ENCODE measurements at places on chromosomes 4 and X. TPM values are rescaled to one million over a fixed set of nuclear protein-coding genes. Genes with fewer than 3 reads are reported as not detected.

DNA sequence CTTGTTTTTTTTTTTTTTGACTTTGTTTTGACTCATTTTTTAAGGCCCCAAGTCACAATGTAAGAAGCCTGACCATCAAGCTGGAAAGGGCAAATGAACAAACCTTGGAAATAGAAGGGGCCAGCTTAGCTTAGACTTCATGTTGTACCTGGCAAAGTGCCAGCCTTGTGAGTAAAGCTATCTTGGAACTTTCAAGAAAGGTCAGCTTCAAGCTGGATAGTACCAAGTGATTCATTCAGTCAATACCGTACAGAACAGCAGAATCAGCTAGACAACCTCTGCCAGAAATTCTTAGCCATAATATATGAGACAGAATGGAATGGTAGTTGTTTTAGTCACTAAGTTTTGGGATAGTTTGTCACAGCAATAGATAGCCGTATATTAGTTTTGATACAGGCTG, 1492.2 kb upstream of the TENM3 start:
- no peaks in the 10 kb centered on the region for H3K4me1 ChIP-seq
- no peak overlapping the region for H3K4me3 ChIP-seq
- H3K27ac ChIP-seq: no peak overlapping the region
- no peaks in the 10 kb centered on the region for H3K36me3 ChIP-seq

DCAF8L2 gene
- total RNA-seq: not detected

SUPT20HL1 gene
- total RNA-seq: not detected

DNA sequence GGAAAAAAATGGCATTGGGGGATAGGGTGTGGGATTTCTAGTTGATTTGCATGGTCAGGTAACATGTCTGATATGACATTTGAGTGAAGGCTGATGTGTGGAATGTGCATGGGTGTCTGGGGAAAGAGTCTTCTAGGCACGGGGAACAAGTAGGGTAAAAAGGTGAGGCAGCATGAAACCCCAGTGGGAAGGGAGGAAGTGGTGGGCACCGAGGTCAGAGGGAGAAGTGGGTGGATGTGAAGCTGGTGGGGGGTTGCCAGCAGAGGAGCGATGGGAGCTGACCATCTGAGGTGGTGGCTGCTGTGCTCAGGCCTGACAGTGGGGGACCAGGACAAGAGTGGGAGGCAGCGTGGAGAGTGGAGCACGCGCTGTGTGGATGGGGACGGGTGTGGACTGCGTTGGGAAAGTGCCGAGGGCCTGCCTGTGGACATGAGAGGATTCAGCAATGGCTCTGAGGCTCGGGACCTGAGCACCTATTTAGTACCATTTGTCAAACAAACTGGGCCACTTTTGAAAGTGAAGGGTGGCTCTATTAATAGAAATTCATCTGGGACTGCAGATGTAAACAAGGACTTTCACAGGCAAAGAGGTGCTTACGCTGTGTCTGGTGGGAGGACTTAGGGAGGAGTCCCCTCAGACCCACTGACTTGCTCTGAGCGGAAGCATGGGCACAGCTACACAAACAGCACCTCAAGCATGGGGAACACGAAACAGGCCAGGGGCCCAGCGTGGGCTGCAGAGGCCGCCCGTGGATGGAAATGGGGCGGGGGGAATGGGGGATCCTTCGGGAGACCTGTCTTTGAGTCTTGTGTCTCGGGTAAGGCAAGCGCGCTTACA, 16.7 kb upstream of the S100P start:
- no peaks in the 10 kb centered on the region for H3K27me3 ChIP-seq
- no peak overlapping the region for H3K4me3 ChIP-seq
- no peak for DNase-seq
- peak overlapping the region; percentile 57 for H3K27ac ChIP-seq
- H3K36me3 ChIP-seq: peaks cover 13% of the 10 kb centered on the region

DNA sequence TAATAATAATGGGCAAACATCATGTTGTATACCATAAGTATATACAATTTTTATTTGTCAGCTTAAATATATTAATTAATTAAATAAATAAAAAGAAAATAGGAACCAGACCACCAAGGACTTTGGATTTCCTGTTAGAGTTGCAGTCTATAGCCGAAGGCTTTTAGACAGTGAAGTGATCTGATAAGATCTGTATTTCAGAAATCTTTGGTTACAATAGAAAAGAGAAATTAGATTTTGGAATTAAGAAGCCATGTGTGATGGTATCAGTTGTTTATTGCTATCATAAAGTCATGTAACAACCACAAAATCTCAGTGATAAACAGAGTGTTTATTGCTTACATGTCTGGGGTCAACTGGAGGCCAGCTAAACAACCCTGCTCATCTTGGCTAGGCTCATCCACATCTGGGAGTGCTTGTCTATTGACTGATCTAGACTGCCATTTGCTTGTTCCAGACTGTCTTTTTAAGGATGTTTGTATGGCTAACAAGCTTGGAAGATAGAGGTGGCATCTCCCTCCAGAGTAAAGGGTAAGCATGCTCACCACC, 142.1 kb upstream of the USP9X start:
- H3K27ac ChIP-seq: no peak overlapping the region
- H3K4me3 ChIP-seq: no peak overlapping the region
- DNase-seq: no peak
- H3K36me3 ChIP-seq: no peaks in the 10 kb centered on the region
- no peaks in the 10 kb centered on the region for H3K27me3 ChIP-seq

MGARP gene
- not detected for total RNA-seq

DNA sequence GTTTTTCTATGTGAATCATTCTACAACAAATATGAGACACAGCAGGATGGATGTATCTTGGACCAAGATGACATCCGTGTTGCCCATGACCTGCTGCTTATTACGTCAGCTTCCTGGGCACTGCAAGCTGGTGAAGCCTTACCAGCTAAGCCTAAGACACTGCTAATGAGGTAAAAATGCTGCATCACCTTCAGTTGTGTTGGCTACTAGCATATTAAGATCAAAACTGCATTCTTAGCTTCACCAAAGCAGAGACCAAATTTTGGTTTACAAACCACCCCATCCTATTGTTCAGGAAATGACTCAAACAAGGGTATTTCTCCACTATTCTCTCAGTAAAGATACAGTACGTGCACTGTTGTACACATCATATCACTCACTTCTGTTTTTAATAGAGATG, 50.3 kb downstream of the MAML3 start:
- DNase-seq: no peak
- peaks cover 24% of the 10 kb centered on the region for H3K4me1 ChIP-seq
- H3K27ac ChIP-seq: no peak overlapping the region
- no peaks in the 10 kb centered on the region for H3K36me3 ChIP-seq

- H3K4me3 ChIP-seq: no peak overlapping the region
- no peaks in the 10 kb centered on the region for H3K4me1 ChIP-seq
- H3K36me3 ChIP-seq: no peaks in the 10 kb centered on the region
- H3K27ac ChIP-seq: no peak overlapping the region
- DNase-seq: no peak
Observed at GRCh38 chrX:20347481-20347880, 80.8 kb upstream of the RPS6KA3 start.

DNA sequence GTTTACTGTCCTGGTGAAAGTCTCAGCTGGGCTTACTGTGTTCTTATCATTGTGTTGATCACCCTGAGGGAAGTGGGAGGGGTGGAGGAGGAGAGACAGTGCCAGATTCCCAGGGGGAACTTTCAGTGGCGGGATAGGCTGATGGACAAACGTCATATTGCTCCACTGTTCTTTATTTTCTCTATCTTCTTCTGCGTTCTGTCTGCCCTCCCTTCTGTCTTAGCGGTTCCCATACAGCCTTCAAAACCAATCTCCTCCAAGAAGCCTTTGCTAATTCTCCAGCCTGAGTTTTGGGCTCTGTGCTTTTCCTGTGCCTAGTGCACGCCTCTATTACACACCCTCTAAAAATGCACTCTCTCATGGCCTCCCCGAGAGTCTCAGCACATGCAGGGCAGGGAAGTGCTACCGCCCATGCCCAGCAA, 448.7 kb upstream of the FAT1 start:
- no peak overlapping the region for H3K27ac ChIP-seq
- no peaks in the 10 kb centered on the region for H3K4me1 ChIP-seq
- H3K4me3 ChIP-seq: no peak overlapping the region
- no peaks in the 10 kb centered on the region for H3K36me3 ChIP-seq
- no peaks in the 10 kb centered on the region for H3K27me3 ChIP-seq

UGT2A1 gene
- total RNA-seq: not detected

DNA sequence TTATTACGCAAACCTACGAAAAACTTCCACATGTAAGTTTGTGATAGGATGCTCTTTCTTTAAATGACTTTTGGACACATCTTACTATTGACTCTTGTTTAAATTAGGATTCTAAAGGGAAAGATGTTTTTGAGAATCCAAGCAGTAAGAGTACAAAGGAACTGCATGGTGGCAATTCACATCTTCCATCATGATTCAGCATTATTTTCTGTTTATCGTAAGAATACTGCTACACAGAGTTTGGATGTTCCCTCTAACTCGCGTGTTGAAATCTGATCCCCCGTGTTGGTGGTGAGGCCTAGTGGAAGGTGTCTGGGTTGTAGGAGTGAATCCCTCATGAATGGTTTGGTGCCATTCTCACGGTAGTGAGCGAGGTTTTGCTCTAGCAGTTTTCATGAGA, 371.8 kb upstream of the FTHL17 start:
- H3K27ac ChIP-seq: no peak overlapping the region
- no peaks in the 10 kb centered on the region for H3K36me3 ChIP-seq
- H3K27me3 ChIP-seq: no peaks in the 10 kb centered on the region
- no peaks in the 10 kb centered on the region for H3K4me1 ChIP-seq

GRCh38 chrX:19593690-19594089, 78.4 kb upstream of the MAP3K15 start:
- no peaks in the 10 kb centered on the region for H3K36me3 ChIP-seq
- no peak for DNase-seq
- H3K4me1 ChIP-seq: peaks cover 14% of the 10 kb centered on the region
- H3K27me3 ChIP-seq: no peaks in the 10 kb centered on the region
- no peak overlapping the region for H3K4me3 ChIP-seq

GRCh38 chr4:163317110-163317509, 15.3 kb downstream of the NPY1R start:
- H3K36me3 ChIP-seq: no peaks in the 10 kb centered on the region
- H3K4me1 ChIP-seq: no peaks in the 10 kb centered on the region
- H3K27me3 ChIP-seq: no peaks in the 10 kb centered on the region
- no peak overlapping the region for H3K4me3 ChIP-seq

DNA sequence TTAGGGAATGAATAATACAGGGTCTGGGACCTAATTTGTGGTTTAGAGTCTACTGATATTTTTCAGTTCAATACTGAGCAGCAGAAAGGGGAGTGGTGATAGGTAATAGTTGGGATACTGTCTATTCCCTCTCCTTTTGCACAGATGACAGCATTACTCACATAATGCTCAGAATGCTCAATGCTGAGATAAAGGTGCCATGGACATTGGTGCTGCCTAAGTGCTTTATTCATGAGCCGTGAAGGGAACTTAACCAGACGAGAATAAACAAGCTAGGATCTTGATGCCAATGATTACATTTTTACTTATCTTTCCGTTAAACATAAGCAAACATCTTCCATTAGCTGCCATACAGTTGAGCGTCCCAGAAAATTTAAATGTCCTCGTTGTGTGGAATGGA, 75.6 kb downstream of the STK32B start:
- no peak overlapping the region for H3K4me3 ChIP-seq
- no peaks in the 10 kb centered on the region for H3K36me3 ChIP-seq
- H3K27ac ChIP-seq: no peak overlapping the region
- H3K27me3 ChIP-seq: no peaks in the 10 kb centered on the region
- H3K4me1 ChIP-seq: no peaks in the 10 kb centered on the region
- no peak for DNase-seq

DNA sequence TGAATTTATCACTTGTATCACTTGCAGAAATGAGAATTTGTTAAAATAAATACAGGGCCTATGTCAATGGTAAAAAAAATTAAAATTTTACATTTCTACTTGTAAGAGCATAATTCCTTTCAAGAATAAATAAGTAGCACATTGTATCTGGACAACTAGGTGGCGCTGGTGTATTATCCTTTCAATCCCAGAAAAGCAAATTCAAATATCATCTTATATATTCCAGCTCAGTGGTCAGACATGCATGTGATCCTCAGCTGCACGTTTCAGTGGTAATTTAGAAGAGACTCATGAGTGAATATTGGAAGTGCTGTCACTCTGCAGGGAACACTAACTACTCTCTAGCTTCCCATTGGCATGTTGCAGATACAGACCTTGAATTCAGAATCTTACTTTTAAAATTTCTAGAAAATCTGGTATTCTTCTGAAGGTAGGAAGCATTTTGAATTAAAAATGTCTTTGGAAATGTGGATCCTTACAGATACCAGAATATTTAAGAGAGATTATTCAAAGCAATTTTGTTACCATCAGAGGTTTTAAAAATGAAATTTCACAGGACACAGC, 1414.7 kb upstream of the TENM3 start:
- no peak overlapping the region for H3K4me3 ChIP-seq
- H3K36me3 ChIP-seq: no peaks in the 10 kb centered on the region
- H3K4me1 ChIP-seq: no peaks in the 10 kb centered on the region
- no peaks in the 10 kb centered on the region for H3K27me3 ChIP-seq
- no peak for DNase-seq
- no peak overlapping the region for H3K27ac ChIP-seq

DNA sequence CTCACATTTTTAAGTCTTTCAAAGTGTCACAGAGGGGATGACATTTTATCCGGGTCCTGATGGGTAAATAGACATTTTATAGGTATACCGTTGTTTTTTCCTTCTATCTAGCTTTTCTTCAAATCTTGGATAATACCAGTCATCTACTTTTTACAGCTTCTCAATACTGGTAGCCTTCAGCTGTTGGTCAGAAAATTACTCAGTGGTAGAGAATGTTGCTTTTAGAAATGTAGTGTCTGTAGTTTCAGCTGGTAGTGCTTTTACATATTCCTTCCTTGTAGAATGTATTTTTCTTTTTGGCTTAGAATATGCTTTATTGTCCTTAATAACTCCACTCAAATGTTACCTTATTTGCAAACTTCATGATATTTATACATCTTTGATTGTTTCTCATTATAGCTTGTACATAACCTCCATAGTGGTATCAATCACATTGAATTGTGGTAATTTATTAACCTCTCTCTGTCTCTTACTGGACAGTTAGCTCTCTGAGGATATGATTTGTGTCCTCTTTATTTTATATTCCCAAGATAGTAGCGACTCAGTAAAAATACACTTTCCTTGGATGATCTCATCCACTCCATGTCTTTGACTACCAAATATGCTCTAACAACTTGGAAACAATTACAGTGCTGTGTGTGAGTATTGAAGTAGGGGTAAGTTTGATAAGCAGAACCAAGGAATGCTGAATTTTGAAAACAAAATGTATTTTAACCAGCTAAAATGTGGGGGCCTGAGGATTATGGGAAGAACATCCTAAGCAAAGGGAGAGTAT, 53.8 kb downstream of the RAP1GDS1 start:
- no peaks in the 10 kb centered on the region for H3K36me3 ChIP-seq
- H3K4me3 ChIP-seq: no peak overlapping the region
- no peaks in the 10 kb centered on the region for H3K27me3 ChIP-seq
- H3K27ac ChIP-seq: no peak overlapping the region
- H3K4me1 ChIP-seq: no peaks in the 10 kb centered on the region

- H3K4me1 ChIP-seq: no peaks in the 10 kb centered on the region
- no peak overlapping the region for H3K27ac ChIP-seq
- no peaks in the 10 kb centered on the region for H3K36me3 ChIP-seq
- DNase-seq: no peak
- no peak overlapping the region for H3K4me3 ChIP-seq
Observed at GRCh38 chr4:120773641-120774040, 148.9 kb downstream of the PRDM5 start.

Measured in upper lobe of left lung (tissue), 6 donors.